ENCODE measurements at places on chromosomes 16 and 17.

- no peak for DNase-seq
These were observed 10.3 kb upstream of the LGALS9 start for GRCh38 chr17:27620721-27621120.

DNA sequence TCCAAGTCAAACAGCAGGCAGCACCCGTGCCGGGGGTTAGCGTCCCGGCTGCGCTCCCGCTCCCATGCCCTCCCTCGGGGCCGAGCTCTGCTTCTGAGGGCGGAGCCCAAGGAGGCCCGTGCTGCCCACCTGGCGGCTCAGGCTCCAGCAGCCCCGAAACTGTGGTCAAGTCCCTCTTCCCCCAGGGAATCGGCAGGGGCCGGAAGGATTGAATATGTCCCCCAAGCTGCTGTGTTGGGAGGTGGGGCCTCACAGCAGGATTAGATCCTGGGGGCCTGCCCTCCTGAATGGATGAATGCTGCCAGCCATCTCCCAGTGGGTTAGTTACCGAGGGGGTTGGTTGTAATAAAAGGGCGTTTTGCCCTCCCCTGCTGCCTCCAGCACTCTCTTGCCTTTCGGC, 33.9 kb downstream of the MAP2K3 start:
- DNase-seq = no peak

DNA sequence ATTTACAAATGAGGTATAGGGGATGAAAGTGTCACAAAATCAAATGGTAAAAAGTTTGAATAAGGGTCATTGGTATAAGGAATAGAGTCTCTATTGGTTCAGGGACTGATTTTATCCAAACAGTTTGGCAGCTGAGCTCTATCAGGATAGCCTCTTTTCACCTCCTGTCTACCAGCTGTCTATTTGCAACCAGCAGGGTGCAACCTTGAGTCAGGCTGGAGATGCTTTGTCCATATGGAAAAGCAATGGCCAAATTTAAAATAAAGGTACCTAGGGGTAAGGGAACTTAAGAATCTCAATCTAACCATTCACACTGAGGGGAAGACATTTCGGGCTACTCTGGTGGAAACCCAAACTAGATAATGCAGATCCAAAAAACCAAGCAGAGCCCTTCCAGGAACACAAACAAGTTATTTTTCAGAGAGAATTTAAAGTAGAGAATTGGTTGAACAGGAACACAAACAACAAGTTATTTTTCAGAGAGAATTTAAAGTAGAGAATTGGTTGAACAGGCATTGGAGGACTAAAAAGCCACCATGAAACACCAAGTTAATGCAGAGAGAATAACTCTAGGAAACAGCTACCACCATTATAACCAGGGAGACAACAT, 12.6 kb upstream of the CA10 start:
- no peak for DNase-seq

- no peak for DNase-seq
These were observed 27.3 kb downstream of the GRIN2C start for GRCh38 chr17:74832421-74832820.

GRCh38 chr17:54950116-54950515, 18.3 kb downstream of the COX11 start:
- no peak for DNase-seq

DNA sequence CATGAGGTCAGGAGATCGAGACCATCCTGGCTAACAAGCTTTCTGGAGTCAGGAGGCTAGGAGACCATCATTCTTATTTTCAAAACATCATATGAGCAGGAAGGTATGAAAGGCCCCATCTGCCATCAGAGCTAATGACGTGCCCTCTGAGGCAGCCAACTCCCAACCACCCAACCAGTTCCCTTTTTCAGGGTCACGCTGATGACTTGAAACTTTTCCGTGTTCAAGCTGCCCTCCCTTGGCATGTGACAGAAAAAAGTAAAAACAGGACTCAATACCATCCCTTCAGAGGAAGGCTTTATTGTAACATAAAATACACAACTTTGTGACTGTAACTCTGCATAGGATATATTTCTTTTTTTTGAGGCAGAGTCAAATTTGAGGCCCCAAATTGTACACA, 4.6 kb upstream of the GHDC start:
- DNase-seq = no peak

GRCh38 chr16:31712064-31712540, 161.5 kb upstream of the ZNF267 start:
- DNase-seq = no peak

- no peak for DNase-seq
These were observed 71.7 kb downstream of the SNX11 start for GRCh38 chr17:48179071-48179945.

- DNase-seq = no peak
These were observed 59.9 kb downstream of the LITAF start for GRCh38 chr16:11526655-11527350.

GRCh38 chr16:2915196-2915929, 3.6 kb downstream of the FLYWCH1 start:
- DNase-seq = no peak

- no peak for DNase-seq
These were observed 60.7 kb upstream of the METRNL start for GRCh38 chr17:83018658-83019193.

- no peak for DNase-seq
These were observed 148.0 kb downstream of the KCNJ12 start for GRCh38 chr17:21524211-21524591.

DNA sequence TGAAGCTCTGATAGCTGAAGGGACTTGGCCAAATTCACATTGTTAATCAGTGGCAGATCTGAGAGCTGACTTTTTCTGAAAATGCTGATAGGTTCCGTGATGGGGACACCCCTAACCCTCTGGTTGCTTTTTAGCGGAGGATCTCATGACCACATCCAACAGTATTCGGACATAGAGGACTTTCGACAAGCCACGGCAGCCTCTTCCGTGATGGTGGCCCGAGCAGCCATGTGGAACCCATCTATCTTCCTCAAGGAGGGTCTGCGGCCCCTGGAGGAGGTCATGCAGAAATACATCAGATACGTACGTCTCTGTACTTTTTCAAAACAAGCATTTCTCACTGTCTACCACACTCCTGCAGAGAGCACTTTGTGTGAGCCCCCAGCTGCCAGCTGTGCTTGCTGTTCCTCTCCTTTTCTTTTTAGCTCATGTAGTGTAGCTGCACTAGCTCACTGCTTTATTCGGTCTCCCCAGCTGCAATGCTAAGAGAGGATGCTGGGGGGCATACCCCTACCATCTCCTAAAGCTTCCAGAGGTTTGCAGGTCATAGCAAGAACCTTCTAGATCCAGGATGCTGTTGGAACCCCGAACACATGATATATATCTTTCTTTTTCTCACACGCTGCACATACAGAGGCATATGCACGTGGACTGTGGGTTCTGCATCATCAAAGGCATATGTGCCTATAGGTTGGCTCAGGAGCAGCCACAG, 14.2 kb upstream of the NFATC3 start:
- DNase-seq = no peak

- no peak for DNase-seq
These were observed 17.7 kb downstream of the GFOD2 start for GRCh38 chr16:67701420-67701819.

DNA sequence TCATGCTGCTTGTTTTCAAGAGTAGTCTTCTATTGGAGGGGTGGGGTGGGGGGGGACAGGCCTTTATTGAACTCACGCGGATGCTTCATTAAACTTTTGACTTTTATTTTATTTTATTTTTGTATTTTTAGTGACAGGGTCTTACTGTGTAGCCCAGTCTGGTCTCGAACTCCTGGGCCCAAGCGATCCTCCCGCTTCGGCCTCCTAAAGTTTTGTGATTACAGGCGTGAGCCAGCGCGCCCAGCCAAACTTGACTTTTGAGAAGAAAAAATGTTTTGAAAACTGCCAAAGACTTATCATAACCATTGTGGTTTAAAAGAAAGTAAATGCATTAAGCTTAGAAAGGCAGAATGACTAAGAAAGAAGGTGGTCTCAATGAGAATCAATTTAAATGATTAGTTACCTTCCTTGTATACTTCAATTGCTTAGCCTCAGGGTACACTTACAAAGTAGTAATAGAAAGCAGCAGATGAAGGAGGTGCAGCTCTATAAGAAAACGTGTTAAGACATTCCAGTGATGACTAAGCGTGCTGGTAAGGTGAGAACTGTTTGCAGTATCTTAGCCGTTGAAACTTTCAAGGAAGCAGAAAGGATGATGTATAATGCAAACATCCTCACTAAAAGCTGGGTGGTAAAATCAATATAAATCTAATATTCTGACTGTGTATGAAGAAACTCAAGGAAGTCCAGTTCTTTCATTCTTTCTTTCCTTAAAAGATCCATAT, 1.2 kb downstream of the AP2B1 start:
- DNase-seq = no peak

Measured in stimulated activated CD4-positive, alpha-beta T cell treated with anti-CD3 and anti-CD28 coated beads, Interleukin-4, amount 100 ng/mL, for 4 hours (primary cell).